NCI-H774 (cell line): ENCODE measurements at places on chromosomes 6 and 20.

DNA sequence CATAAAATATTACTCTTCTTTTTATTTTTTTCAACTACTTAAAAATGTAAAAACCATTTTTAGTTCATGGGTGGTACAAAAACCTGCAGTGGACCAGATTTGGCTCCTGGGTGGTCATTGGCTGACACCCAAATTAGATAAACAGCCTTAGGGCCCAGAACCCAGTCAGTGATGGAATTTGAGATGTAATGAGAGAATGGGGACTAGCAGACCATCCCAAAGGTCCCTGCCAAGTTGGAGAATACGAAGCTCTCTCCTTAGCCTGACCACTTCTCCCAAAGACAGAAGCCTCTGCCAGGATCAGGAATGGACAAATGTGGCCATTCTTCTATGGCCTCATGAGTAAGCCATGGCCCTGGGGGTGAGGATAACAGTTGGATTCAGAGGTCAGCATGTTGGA is 194.7 kb downstream of the NFATC2 start:
- no peak for DNase-seq

DNA sequence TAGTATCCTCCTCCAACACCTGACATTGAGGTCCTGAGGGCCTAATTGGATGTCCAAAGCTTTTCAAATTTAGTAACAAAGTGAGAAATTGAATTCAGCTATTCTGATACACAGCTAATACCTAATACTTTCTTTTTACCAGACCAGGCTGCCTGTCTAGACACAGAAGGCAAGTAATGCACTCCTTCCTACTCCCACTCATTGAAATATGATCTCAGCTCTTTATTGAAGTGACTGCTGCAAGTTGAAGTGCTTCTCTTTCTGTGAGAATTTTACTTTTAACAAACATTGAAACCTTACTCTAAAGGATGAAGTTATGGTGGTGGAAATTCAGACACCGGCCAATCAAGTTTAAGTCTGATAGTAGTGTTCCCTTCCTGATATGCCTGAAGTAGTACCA is 90.8 kb upstream of the OGFRL1 start:
- no peak for DNase-seq

- no peak for DNase-seq
Observed at GRCh38 chr6:135608031-135608430, 110.5 kb upstream of the AHI1 start.

DNA sequence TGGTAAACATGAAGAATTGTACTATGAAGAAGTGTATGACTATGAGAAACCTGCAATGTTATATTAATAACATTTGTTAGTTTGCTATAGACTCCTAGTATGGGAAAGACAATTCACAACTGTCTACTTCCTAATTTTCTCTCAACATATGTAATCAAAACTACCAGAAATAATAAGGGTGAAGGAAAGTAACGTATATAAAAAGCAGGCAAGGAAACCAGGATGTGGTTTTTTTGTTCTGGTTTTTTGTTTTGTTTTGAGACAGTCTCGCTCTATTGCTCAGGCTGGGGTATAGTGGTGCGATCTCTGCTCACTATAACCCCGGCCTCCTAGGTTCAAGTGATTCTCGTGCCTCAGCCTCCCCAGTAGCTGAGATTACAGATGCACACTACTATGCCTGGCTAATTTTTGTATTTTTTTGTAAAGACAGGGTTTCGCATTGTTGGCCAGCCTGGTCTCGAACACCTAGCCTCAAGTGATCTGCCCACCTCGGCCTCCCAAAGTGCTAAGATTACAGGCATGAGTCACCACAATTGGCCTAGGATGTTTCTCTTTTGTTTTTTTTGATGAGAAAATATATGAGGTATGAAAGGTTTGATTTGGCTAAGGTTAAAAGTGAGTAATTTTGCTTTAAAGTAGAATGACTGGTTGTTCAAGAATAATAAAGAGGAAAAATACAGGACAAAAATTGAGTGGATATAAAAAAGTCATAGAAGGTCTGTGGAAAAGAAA is 83.1 kb downstream of the PTCHD4 start:
- no peak for DNase-seq

GRCh38 chr6:107642095-107642860 is 152.4 kb downstream of the SOBP start:
- DNase-seq = no peak
